ENCODE measurements at places on chromosomes 7 and 10.
A peak's percentile ranks its signal among the peaks of the same experiment; 100 is the strongest.

DNA sequence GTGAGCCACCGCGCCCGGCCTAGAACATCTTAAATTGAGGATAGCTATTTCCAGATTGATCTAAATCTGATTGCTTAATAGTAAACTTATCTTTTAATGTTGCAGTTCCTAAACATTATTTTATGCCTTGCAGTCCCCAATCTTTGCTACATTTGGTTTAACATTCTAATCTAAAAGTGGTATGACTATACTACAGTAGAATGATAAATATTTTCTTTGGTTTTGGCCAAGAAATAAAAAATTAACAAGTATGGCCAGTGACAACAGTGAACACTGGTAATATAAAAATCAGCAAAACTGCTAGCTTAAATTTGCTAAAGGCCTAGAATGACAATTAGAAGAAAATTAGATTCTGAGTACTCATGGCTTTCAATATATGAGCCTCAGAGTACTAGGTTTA is 73.5 kb downstream of the CDK6 start:
- DNase-seq: no peak

DNA sequence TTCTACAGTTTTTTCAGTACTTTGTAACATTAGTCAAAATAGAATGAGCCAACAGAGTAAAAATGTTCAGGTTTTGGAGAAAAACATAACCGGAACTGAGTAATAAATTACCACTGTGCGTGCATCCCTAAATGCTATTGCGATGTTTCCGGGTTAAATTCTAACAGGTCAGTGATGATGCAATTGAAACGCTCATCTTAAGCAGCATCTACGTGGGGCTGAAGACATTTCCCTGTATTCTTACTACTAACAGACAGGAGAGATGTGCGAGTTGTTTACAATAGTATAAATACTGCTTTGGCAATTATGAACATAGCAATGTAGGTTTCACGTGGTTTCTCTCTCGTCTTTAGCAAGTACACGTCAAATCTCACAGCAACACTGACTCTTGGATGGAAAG is 149.4 kb downstream of the USP6NL start:
- no peak for DNase-seq

GRCh38 chr7:151814400-151815009 is 62.4 kb downstream of the PRKAG2 start:
- no peak for DNase-seq

- no peak for DNase-seq
Measured at GRCh38 chr7:73342645-73343044, 14.7 kb downstream of the FKBP6 start.

GRCh38 chr10:124650820-124651401 is 93.3 kb downstream of the FAM53B start:
- peak; percentile 55 for DNase-seq

DNA sequence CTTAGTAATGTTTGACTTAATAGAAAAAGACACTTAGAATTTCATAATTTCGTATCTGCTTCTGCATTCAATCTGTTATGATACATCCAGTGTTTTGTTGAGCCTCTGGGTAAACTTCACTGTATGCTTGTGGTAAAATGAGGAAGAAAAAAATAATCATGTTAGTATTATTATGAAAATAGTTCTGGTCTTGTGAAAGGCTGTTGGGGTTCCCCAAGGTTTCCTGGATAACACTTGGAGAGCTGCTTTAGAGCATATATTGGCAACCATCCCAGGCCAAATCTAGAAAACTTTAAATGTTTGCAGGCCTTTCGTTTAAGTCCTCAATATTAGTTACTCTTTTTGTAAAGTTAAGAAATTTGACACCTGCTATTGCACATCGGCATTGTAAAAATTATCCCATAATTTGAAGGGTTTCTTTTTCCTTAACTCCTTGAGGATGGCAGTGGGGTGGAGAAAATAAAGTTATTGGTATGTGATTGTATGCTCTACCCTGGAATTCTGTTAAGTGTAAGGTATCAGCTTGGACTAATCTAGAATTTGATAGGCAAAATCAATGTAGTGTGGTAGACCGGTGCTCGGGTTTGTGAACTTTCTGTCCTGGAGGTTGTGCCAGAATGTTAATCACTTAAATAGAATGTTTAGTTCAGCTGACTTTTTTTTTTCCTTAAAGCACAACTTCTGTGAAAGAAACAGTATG is 54.5 kb downstream of the WAC start:
- no peak for DNase-seq

DNA sequence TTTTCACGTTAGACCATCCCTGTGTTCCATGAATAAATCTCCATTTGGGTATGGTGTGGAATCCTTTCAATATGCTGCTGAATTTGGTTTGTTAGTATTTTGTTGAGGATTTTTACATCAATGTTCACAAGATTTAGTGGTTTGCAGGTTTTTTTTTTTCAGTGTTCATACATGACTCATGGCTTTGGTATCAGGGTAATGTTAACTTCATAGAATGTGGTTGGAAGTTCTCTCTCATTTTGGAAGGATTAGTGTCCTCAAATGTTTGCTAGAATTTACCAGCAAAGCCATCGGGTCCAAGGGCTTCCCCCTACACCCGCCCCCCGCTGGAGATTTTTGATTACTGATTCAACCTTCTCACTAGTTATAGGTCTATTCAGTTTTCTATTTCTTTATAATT is 398.0 kb downstream of the NXPH1 start:
- DNase-seq: no peak

- no peak for DNase-seq
Measured at GRCh38 chr10:35739998-35740397, 97.9 kb upstream of the FZD8 start.

DNA sequence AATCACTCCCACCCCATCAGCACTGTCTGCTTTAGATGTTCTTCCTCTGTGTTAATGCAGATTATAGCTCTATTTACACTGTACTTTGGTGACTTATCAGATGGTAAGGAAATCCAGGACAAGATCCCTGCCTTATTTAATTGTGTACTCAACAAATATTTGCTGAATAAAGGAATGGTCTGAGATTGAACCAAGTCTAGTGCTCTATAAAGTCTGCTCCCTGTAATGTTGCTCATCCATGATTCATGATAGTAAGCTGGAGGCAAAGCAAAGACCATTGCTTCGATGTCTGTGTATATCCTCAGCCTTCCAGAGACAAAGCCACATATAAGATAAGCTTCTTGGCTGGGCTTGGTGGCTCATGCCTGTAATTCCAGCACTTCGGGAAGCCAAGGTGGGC is 33.5 kb downstream of the PLCE1 start:
- no peak for DNase-seq

- peak; percentile 20 for DNase-seq
Measured at GRCh38 chr10:104274762-104275721, 6.1 kb downstream of the GSTO2 start.

- DNase-seq: no peak
Measured at GRCh38 chr7:135434047-135434446, 75.9 kb downstream of the CNOT4 start.

DNA sequence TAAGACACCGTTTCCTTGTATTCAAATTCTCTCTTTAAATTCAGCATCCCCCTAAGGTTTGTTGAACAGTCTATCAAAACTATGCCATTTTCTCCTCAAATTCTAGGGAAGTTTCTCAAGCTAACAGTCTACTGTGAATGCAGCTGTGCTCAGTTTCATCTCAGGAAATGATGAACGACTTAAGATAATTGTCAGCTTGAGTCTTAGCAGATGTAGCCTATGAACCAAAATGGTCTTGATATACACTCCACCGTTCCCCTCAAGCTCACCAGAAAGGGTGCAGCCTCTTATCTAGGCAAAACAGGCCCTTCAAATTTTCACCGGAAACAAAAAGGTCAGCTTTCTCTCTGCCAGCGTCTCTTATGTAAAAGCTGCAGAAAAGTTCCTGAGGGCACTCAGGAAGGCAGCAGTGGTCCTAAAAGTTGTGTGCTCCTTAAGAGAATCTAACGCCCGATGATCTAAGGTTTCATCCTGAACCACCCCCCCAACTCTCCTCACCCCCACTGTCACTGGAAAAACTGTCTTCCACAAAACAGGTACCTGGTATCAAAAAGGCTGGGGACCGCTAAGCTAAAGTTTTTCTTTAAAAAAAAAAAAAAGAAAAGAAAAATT is 2.1 kb downstream of the DNAJC9 start:
- DNase-seq: no peak

DNA sequence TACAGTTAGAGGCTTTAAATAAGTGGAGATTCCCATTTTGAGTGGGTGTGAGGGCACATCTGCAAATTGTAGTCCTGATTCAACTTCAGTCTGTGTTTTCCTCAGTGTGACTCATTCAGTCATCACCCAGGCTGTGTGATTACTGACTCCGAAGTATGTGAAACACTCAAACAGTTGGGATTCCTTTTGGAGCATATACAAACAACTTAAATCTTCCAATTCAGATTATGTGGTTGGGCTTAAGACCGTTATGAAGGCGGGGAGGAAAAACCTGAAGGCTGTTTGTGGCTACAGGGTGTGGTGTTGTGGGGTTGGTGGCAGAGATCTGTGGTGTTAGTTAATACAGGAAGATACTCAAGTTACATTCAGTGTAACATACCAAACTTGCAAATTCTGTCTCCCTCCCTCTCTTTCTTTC is 259.7 kb upstream of the FERD3L start:
- no peak for DNase-seq

- DNase-seq: no peak
Measured at GRCh38 chr7:156942708-156943090, 6.8 kb upstream of the NOM1 start.

DNA sequence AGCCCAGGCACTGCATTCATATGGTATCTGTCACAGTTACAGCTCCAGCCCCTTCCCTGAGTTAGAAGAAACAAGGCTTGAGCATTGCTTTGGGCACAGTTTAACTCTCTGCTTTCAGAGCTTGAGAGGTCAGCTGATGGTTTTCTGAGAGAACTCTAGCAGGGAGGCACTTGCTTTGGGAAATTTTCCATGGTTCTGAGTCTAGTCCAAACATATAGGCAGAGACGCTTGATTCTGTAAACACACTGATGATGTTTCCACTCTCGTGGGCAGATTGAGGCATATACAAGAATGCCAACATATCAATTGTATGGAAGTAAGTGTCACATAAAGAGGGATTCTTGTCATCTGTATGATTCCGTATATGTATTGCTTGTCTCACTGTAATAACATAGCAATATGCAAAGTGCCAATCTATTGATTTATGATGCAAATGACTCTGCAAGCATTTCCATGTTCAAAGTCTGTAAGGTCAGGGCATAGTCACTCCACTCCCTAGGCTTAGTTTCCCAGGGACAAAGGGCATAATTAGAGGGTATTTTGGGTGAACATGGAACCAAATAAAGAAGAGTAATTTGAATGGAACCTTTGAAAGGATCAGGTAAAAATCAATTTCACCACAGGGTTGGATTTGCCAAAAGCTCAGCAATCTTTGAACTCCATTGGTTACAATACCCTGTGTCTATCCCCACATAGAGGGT is 239.0 kb downstream of the INHBA start:
- no peak for DNase-seq

DNA sequence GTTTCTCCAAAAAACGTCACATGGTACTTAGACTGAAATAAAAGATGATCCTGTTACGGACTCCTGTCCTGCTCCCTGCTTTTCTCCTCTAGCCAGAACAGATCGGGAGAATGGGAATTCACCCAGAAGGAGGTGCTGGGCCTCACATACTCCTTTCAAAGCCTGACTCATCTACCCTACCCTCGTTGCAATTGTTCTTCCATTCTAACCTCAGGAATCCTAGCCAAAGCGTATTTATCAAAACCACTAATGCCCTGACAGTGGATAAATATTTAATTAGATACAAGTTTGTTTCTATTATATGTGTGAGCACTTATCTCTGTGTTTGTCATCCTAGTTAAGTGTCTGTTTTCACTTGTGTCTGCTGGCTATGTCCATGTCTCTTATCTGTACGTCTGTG is 21.7 kb downstream of the ZCWPW1 start:
- no peak for DNase-seq

- no peak for DNase-seq
Measured at GRCh38 chr7:18037609-18038008, 10.0 kb upstream of the PRPS1L1 start.

- DNase-seq: no peak
Measured at GRCh38 chr10:132912713-132913558, 29.4 kb downstream of the CFAP46 start.

DNA sequence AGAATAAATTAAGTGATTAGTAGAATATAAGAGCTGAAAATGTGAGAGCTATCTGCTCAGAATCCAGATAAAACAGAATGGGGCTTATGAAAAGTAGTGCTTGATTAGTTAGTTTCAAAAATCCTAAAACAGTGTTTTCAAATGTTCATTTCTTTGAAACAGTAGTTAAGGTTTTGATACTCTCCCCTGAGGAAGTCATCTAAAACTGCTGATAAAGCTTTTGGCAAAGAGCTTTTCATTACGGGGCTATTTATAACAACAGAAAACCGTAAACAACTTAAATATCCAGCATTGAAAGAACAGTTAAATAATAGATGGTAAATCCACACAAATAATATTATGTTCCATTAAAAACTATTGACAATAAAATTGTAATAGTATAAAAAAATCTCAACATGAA is 77.5 kb downstream of the NPSR1 start:
- no peak for DNase-seq

DNA sequence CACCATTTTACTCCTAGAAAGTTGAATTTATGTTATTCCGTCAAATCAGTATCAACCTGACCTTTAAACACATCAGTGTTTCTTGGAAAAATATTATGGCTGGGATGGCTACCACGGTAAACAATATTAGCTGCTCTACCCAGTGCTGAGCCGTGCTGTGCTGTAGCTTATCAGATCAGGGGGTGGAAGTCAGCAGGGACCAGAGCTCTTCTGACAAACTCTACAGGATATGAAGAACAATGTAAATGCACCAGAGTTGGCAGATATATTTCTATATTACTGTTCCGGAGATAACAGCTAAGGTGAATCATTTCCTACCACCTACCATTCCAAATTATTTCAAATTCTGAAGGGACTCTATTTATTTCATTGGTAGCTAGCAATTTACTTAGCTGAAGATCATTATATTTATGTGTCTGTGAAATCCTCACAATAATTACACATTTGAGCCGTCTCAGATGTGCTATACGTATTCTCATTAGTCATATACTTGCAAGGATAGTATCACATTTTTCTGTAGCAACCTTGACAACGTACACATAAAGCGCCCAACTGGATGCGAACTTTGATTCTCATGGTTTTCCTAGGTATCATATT is 76.5 kb downstream of the TEX36 start:
- no peak for DNase-seq

DNA sequence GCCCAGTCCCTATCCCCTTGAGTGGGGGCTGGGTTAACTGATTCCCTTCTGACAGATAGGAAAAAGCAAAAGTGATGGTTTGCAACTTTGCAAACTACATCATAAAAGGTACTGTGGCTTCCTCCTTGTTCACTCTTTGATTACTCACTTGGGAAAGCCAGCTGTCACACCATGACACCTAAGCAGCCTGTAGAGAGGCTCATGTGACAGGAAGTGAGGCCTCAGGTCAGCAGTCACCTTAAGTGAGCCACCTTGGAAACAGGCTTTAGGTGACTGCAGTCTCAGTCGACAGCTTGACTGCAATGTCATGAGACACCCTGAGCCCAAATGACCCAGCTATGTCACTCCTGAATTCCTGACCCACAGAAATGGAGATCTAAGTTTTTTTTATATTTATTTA is 4.3 kb upstream of the CHCHD2 start:
- DNase-seq: no peak

- no peak for DNase-seq
Measured at GRCh38 chr7:150954986-150955518, 23.1 kb downstream of the KCNH2 start.

- no peak for DNase-seq
Measured at GRCh38 chr7:133941496-133941895, 185.6 kb upstream of the LRGUK start.

- no peak for DNase-seq
Measured at GRCh38 chr7:99707096-99707495, 27.3 kb upstream of the CYP3A5 start.

Measured in stimulated activated CD4-positive, alpha-beta T cell treated with anti-CD3 and anti-CD28 coated beads, Interleukin-4, amount 100 ng/mL, for 4 hours (primary cell).